NAMALWA (cell line): ENCODE measurements at places on chromosomes 11 and 22.

- DNase-seq: no peak
Measured at GRCh38 chr11:13440100-13440855, 22.7 kb downstream of the BTBD10 start.

DNA sequence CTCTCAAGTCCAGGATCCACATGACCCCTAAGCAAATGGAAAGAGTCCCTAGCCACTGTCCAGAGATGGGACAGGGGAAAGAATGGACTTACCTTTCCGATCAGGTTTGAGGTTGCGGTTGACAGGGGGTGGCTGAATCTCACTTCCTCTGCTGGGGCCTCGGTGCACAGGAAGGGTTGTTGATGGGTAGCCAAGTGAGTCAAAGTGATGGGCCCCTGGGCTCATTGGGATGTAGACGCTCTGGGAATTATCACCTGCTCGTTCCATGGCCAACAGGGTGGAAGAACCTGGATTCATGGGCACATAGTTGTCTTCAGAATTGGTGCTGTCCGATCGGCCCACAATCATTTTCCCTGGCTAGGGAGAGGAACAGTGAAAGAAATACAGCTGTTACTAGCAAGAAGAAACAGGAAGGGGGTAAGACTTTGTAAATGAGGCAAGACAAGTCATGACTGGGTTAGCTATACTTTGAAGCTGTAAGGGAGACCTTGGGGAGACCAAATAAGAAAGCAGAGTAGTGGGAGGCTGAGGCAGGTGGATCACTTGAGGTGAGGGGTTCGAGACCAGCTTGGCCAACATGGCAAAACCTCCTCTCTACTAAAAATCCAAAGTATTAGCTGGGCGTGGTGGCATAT lies 34.7 kb downstream of the USP35 start:
- peak; percentile 21 for DNase-seq

GRCh38 chr11:9528573-9529333 lies 44.7 kb upstream of the WEE1 start:
- no peak for DNase-seq

- DNase-seq: no peak
Measured at GRCh38 chr22:46841522-46841921, 79.1 kb downstream of the TBC1D22A start.

DNA sequence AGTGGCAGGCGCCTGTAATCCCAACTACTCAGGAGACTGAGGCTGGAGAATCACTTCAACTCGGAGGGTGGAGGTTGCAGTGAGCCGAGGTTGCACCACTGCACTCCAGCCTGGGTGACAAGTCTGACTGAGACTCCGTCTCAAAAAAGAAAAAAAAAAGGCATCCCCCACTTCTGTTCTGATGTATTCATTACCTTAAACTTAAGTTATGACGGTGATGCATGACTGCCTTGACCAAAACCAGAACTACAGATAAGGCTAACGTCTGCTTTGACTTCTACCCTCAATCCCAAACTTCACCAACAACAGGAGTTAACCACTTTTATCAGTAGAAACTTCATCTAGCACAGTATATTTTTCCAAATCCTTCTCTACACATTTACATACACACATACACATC lies 9.9 kb downstream of the HTR3A start:
- DNase-seq: no peak

DNA sequence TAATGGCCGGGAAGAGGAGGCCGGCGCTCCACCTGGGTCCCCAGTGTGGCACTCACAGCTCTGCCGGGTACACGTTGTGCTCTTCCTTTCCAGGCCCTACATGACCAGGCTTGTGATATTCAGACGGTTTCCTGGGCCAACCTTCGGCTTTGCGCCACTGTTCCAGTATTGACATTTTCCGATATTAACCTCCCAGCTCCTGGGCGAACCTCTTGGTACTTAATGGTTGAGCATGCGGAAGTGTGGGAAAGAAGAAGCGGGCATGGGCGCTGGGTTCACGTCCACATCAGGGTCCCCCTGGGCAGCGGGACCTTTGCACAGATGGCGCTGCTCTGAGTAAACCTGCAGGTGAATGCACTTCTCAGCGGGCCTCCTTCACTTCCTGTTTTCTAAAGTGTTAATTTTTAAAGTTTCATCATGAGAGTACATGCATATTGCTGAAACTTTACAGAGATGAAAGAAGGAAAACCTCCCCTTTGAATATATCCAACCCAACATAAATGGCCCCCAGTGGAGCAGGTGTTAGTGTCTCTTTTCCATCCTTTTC lies 286.7 kb downstream of the TBC1D22A start:
- no peak for DNase-seq

- DNase-seq: no peak
Measured at GRCh38 chr11:73655686-73656085, 9.3 kb downstream of the PLEKHB1 start.

DNA sequence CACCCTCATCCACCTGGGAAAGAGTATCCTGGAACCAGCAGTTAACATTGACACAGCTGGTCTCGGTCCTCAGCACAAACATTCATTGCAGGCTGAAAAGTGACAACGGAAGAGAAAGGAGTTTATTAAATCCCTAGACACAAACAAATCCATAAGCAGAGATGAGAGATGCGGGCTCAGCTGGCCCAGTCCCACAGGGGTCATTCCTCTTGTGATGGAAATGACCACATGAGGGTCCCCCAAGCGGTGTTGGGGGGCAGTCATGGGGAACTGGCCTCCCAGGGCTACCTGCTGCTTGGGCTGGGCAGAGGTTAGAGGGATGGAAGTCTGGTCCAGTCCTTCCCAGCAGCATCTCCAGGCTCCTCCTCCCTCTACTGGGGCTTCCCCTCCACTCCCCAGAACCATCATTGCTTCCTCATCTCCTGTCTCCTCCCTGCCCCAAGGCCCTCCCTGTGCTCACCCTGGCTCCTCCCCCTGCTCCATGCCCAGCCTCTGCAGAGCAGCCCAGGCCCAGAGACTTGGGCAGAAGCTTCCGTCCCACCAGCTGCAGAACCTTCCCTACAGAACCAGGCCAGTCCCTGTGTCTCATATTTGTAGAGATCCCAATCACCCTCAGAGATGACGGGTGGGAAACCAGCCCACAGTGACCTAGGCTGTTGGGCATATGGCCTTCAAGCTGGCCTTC lies 5.4 kb upstream of the IGLL5 start:
- DNase-seq: no peak

GRCh38 chr11:81278991-81279390 lies 1454.7 kb downstream of the FAM181B start:
- no peak for DNase-seq

GRCh38 chr22:37918580-37919270 lies 12.6 kb downstream of the MICALL1 start:
- no peak for DNase-seq

GRCh38 chr11:102653744-102654291 lies 28.7 kb upstream of the MMP20 start:
- peak; percentile 45 for DNase-seq

- peak; percentile 21 for DNase-seq
Measured at GRCh38 chr11:83033972-83034672, 37.6 kb downstream of the RAB30 start.

- peak; percentile 87 for DNase-seq
Measured at GRCh38 chr11:57711414-57712255, at the start of gene MED19. MED19 (minus strand) TSS chr11:57712215; CDS start chr11:57712179, 36 bp downstream.
